Central memory CD8-positive, alpha-beta T cell (primary cell): ENCODE measurements at places on chromosomes 1 and 21.

DNA sequence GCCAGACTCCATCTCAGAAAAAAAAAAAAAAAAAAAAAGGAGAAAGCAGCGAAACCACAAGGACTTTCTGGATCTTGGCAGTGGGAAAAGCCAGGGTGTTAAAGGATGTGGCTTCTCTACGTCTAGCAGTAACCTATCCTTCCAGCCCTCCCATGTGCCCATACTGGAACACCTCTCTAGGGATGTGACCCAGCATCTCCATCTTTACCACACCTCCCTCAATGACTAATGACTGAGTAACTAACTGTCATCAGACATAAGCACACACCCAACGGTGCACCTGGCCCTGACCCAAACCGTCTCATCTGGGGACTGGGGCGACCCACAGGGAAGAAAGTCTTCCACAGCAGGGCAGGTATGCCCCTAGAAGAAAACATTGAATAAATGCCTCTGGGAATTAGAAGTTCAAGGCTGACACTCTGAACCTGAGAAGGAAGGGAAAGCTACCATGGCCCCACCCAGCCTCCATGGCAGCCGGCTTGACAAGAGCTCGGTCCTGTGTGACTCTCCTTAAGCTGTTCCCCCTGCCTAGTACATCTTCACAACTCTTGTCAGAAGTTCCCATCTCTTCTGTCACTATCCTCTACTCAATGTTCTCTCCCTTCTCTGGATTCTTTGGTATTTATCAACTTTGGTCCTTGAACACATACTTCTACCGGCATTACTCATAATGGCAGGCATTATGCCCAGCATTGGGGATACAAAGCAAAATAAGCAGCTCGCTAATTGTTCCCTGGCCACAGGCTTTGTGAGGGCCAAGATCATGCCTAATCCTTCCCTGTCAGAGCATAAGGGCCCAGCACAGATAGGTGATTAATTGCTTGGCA, 14.8 kb upstream of the PAQR6 start:
- H3K36me3 ChIP-seq = peaks cover 72% of the 10 kb centered on the region
- no peaks in the 10 kb centered on the region for H3K4me1 ChIP-seq
- no peak overlapping the region for H3K27ac ChIP-seq
- H3K4me3 ChIP-seq = no peak overlapping the region

DNA sequence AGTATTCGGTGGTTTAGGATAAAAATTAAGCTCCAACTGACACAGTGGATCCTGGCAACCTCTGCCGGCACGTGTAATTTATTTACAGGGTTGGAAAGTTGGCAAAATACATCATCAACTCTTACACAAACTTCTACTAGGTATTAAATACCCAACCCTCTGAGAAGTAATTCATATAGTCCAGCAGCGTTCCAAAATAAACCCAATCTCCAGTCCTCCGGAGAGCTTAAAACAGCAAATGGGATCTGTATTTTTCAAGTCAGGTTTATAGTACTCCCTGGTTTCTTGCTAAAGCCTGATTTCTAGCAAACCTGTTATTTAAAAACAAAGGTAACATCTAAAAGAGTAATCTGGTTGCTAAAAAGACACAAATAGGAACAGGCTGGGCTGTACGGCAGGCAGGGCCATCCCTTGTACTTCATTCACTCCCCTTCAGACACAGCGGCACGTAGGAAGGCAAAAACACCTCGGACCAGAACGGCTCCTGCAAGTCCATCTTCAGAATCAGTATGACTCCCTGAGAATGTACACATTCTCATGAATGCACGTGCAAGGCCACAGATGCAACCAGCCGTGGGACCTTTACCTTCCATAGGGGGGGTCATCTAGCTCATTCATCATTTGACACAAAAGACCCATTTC, 8.6 kb downstream of the GLIS1 start:
- no peak for DNase-seq
- H3K4me1 ChIP-seq = no peaks in the 10 kb centered on the region
- H3K4me3 ChIP-seq = no peak overlapping the region
- peaks cover 30% of the 10 kb centered on the region for H3K27me3 ChIP-seq
- no peak overlapping the region for H3K27ac ChIP-seq

DNA sequence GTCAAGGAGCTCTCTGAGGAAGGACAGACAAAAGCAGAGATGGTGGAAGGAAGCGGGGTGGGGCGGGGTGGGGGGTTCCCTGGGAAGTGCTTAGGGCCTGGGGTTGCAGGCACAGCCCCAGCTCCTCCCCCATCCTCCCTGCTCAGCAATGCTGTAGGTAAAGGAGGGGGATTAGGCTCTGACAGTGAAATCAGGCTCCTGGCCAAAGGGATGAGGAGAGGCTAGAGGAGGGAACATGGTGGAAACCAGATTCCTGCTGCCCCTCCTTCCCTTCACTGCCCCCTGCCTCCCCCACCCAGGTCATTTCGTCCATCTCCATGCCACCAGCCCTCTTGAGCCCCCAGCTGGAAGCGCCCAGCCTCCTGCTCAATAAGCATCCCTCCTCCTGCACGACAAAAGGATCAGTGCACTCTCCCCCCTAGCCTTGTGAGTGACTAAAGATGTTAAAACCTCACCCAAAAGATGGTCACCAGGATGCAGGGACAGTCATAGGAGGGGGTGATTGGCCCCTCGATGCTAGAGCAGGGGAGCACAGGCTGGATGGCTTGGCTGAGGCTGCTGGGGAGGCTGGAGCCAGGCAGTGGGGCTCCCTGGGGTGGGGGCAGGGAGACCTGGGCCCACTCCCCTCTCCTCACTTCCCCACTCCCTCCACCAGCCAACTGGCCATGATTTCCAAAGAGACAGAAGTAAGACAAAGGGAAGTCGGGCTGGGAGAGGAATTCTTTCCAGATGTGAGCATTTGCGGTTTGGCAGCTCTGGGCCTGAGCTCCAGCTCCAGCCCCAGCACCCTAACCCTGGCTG, 2.2 kb upstream of the CRABP2 start:
- no peak for DNase-seq
- peak overlapping the region; percentile 92 for H3K4me3 ChIP-seq
- H3K27ac ChIP-seq = no peak overlapping the region
- peaks cover 19% of the 10 kb centered on the region for H3K27me3 ChIP-seq
- peaks cover 17% of the 10 kb centered on the region for H3K36me3 ChIP-seq
- peaks cover 28% of the 10 kb centered on the region for H3K4me1 ChIP-seq

GRCh38 chr21:31609081-31609480, 50.4 kb upstream of the SOD1 start:
- H3K4me3 ChIP-seq = no peak overlapping the region
- no peak overlapping the region for H3K27ac ChIP-seq
- no peaks in the 10 kb centered on the region for H3K36me3 ChIP-seq
- no peak for DNase-seq
- H3K4me1 ChIP-seq = peaks cover 5% of the 10 kb centered on the region
- H3K27me3 ChIP-seq = peaks cover 65% of the 10 kb centered on the region

- no peak overlapping the region for H3K4me3 ChIP-seq
- H3K27ac ChIP-seq = no peak overlapping the region
- H3K4me1 ChIP-seq = no peaks in the 10 kb centered on the region
- no peaks in the 10 kb centered on the region for H3K36me3 ChIP-seq
- DNase-seq = no peak
These were observed 215.7 kb downstream of the DSCAM start for GRCh38 chr21:40631211-40631610.
